Osteocyte (in vitro differentiated cells): ENCODE measurements at places on chromosomes 6 and 20.

GRCh38 chr20:43534016-43534415, 24.8 kb upstream of the SGK2 start:
- no peak for DNase-seq

DNA sequence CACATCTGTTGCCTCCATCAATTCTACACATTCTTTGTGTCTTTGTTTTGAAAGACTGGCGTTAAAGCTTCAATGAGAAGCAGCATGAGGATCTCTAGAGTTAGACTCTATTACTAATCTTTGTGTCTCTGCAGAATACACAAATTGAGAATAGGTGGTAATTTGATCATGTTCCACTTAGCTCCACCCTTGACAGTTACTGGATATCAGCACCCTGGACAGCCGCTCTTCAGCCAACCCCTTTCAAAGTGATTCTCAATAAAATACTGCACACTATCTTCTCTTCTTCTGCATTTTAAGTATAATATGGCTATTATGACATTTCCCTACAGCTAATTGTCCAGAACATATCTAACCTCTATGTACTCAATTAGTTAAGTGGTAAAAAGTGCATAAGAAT, 54.3 kb upstream of the CNR1 start:
- DNase-seq: no peak

GRCh38 chr20:37420610-37421009, 74.7 kb downstream of the SRC start:
- no peak for DNase-seq

DNA sequence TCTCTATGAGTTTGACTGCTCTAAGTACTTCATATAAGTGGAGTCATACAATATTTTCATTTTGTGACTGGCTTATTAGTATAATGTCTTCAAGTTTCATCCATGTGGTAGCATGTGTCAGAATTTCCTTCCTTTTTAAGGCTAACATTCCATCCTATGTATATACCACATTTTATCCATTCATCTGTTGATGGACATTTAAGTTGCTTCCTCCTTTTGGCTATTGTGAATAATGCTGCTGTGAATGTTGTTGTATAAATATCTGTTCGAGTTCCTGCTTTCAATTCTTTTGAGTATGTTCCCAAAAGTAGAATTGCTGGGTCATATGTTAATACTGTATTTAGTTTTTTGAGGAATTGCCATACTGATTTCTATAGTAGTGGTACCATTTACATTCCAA, 79.5 kb downstream of the PTPRA start:
- DNase-seq: no peak

DNA sequence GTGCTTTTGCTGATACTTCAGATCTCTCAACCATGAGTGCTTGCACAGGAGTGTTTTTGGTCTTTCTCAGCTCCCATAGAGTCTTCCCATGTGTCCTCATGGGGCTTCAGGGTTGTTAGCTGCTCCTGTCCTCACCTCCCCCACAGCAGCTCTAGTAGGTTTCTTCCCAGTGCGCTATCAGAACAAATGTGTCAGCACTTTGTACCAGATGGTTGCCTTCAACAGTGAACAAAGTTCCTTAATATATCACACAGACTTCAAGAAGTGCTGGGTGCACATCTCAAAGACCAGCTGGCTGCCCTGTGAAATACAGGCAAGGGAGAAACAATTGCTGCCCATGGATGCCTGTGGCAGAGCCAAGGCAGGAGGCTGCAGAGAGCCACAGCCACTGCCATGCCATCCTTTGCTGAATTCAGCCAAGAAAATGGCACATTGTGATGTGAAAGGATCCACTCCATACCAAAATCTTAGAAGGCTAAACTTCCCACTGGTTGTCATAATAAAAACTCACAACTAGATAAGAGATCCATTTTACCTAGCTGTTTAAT, 471.3 kb downstream of the C6orf118 start:
- no peak for DNase-seq

GRCh38 chr6:141488488-141488887, 644.2 kb upstream of the GJE1 start:
- DNase-seq: no peak

DNA sequence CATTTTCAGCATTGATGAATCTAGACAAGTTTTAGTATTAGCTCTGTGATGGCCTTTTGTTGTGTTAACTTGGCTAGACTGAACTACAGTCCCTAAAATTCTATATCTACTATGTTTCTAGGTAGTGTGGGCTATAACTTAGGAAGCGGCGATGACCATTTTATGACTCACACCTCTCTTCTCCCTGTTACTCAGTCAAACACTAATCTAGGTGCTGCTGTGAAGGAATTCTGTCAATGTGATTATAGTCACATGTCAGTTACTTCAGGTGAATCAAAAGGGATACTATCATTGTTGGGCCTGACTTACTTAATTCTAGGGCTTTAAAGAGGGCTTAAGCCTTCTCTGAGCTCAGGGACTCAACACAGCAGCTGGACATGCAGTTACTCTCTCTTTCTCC, 691.5 kb upstream of the MAP3K7 start:
- DNase-seq: no peak

- no peak for DNase-seq
These were observed 143.4 kb downstream of the ADGRB3 start for GRCh38 chr6:68778356-68779020.

GRCh38 chr6:76330031-76330430, 257.6 kb upstream of the IMPG1 start:
- no peak for DNase-seq

- DNase-seq: no peak
These were observed 78.9 kb downstream of the FAM50B start for GRCh38 chr6:3928111-3928510.

- DNase-seq: peak; percentile 19
These were observed 223.0 kb upstream of the LRFN2 start for GRCh38 chr6:40810171-40810570.

DNA sequence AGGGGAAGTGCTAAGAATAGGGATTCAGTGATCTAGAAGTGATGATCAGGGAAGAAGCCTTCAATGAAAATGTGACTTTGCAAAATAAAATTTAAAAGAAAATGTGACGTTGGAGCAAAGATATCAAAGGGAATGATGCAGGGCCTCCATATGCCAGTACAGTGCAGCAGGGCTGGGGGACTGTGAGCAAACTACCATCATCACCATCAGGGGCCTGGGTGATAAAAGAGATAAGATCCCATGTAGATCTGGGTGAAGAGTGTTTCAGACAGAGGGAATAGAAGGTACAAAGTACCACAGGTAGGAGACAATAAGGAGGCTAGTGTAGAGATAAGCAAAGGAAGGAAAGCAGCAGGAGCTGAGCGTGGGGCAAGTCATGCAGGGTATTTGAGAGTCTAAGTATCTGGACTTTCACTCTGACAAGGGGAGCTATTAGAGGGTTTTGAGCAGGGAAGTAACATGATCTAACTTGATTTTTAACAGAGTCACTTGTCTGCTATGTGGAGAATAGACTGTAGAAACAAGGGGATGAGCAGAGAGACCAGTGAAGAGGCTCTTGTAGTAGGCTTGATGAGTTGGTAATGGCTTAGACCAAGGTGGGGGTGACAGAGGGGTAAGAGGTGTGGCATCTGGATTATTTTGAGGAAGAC, 295.6 kb downstream of the ZFAND3 start:
- DNase-seq: no peak

DNA sequence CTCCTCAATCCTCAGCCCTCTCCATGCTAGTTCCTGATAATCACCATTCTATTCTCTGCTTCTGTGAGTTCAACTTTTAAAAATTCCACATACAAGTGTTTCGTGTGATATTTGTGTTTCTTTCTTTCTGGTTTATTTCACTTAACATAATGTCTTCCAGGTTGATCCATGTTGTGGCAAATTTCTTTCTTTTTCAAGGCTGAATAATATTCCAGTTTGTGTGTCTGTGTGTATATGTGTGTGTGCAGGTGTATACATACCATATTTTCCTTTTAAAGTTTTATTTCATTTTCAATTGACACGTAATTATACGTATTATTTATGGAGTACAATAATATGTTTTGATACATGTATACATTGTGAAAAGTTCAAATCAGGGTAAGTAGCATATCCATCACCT, 19.8 kb upstream of the SF3B5 start:
- no peak for DNase-seq

GRCh38 chr6:12178521-12178920, 111.6 kb upstream of the EDN1 start:
- no peak for DNase-seq

GRCh38 chr20:24587384-24588046, 118.1 kb downstream of the SYNDIG1 start:
- peak; percentile 73 for DNase-seq

DNA sequence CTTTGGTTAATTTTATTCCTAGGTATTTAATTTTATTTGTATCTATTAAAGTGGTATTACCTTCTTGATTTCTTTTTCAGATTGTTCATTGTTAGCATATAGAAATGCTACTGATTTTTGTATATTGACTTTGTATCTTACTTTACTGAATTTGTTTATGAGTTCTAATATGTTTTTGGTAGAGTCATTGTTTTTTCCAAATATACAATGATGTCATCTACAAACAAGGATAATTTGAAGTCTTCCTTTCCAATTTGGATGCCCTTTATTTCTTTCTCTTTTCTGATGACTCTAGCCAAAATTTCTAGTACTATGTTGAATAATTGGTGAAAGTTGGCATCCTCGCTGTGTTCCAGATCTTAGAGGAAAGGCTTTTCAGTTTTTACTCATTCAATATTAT, 43.0 kb upstream of the HMGCLL1 start:
- no peak for DNase-seq

DNA sequence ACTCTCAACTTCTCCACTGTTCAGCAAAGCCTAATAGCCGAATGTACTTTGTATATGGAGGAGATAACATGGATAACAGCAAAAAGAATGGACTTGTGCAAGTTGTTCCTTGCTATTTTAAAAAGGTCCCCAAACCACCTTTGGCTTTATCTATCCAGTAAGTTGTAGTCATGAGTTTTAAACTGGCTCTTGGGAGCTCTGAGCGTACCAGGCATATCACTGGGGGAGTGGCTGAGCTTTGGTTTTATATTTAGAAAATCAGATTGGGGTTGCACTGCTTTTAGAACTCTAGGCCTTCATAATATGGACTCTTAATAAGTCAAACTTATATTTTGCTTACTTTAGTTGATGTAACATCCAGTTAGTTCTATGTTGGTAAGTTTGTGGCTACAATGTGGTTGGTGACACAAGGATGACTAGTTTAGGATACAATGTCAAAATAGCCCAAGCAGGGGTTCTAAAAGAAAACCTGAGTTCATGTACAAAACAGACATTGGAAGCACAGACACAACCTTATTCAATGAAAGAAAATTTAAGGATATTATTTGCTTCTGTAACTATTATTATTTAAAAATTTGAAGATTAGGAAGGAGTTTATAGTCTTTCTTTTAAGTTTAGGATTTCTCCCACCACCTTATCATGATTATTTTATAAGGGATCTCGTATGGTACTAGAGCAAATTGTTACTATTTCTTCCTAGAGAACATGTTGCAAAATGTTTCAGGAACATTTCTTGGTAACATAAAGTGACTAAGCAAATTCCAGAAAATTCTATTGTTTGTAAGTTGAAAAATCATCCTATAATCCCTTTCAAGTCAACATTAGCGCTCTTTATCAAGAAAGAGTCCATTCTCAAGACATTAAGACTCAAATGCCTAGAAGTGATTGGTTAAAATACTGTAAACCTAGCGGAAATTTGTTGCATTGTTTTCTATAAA, 165.8 kb upstream of the SUPT3H start:
- DNase-seq: no peak

GRCh38 chr6:43730634-43731033, 39.4 kb upstream of the VEGFA start:
- DNase-seq: no peak

- no peak for DNase-seq
These were observed 104.6 kb downstream of the EPB41L2 start for GRCh38 chr6:130958468-130958867.

DNA sequence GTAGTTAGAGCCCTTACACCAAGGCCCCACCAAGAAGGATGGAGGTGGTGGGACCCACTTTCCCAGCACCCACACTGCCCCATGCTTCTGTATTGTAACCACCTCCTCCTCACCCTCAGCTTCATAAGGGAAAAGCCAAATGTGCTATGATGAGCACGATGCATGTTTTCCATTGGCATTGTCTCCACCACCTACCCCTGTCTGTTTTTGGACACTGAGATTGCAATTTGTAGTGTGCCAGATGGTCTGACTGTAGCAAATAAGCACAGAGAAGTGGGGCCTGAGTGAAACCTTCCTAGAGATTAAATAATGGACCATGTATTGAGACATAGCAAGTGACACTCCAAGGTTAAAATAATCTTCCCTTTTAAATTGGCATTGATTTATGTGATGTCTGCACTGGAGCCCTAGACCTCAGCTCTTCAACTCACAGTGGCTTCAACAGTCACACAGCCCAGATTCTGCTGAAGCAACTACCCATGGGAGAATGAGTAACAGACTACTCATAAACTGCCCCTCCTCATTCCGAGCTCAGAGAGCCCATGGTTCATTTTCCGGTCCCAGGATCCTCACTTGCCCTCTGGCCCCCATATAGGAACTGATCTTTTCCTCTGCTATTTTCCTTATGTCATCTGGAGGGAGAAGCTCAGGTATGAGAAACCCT, 177.9 kb downstream of the COL9A1 start:
- DNase-seq: no peak

DNA sequence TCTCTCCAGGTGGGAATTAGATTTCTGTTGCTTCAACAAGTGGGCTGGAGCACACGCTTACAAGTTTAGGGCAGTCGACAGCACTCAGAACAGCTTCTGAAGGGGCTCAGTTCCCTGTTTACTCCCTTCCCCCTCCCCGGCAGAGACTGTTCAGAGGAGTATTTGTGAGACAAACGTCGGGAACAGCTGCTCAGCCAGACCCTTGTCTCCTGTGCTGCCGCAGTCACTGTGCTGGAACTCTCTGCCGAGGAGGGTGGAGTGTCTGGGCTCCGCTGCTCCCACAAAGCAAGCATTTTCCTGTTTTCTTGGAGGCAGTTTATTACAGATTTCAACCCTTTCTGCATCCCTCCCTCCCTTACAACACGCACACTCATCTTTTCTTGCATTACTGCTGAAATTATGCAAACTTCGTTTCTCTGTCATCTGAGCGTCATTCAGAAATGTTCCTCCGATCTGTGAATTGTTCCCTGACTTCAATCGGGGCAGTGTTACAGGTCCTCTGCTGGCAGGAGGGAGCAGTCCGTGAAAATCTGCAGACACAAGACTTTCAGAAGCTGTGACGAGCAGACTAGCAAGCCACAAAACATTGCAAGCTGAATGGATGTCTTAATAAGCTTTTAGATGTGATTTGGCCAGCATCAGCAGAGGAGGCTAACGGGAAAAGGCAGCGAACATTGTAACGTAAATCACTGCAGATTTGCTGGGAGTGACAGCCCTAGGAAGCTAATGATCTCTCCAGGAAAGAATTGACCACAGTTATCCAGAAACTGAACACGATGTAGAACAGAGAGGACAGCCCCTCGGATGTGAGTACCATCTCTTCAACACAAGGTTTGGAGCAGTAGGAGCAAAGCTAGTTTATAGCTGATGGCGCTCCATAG, 76.2 kb downstream of the LYRM2 start:
- DNase-seq: no peak
